ENCODE measurements at places on chromosomes 1 and 21. TPM values are rescaled to one million over a fixed set of nuclear protein-coding genes. Genes with fewer than 3 reads are reported as not detected.
A peak's percentile ranks its signal among the peaks of the same experiment; 100 is the strongest.

CHIA gene
- total RNA-seq = not detected

- DNase-seq = peak; percentile 67
Observed at GRCh38 chr1:9110669-9111356, 18.1 kb downstream of the GPR157 start.

GBP5 gene
- 154 TPM for total RNA-seq

- DNase-seq = no peak
Observed at GRCh38 chr1:225441314-225442122, 13.7 kb upstream of the LBR start.
